HEK293T (cell line): ENCODE measurements at places on chromosomes 3 and 15.

- no peak for DNase-seq
These were observed 365 bp upstream of the PDCD6IP start for GRCh38 chr3:33798113-33798417.

DNA sequence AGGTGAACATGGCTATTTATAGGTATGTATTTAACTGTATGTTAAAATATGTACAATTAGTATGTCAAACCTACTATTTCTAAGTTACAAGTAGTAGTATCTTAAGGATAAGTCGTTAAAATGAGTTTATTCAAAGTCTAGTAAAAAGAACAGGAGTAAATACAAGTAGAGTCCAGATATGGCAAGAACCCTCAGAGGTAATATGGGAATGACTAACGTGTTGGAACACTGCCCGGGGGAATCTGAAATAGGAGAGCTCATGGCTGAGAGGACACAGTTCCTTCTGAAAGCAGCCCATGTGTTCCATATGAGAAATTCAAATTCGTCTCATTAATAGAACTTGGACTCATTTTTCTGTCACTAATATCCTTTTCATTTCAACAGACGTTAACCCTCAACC lies 158.8 kb downstream of the CLSTN2 start:
- DNase-seq, result no peak

GRCh38 chr15:44719293-44719999 lies 8.1 kb downstream of the B2M start:
- DNase-seq, result no peak

DNA sequence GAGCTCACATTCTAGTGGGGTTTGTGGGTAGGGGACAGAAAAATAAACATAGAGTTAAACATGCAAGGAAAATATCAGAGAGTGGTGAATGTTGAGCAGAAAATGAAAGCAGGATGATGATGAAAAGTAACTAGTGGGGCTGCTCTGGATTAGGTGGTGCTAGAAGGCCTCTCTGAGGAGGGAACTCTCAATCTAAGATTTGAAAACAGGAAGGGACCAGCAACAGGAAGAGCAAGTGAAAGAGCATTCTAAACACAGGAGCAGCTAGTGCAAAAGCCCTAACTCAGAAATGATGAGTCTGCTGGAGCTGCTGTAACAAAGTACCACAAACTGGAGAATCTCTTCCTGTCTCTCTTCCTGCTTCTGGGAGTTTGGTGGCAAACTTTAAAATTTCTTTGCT lies 468.6 kb upstream of the AGTR1 start:
- DNase-seq, result no peak

DNA sequence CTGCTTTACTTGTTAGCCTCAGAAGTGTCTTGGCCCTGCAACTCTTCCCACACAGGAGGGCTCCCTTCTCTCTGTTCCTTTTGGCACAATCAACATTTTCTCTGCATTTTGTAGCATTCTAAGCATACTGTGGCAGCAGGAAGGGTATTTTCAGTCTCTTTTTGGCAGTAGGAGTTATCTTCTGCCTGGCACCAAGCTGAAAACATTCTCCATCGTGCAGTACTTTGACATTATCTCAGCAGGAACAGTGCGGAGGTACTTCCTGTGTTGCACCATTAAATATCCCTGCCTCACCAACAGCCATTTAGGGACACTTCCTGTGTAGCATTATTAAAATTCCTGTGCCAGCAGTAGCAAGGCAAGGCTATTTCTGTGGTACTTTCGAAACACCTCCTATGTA lies 233.2 kb upstream of the SEMA6D start:
- no peak for DNase-seq

DNA sequence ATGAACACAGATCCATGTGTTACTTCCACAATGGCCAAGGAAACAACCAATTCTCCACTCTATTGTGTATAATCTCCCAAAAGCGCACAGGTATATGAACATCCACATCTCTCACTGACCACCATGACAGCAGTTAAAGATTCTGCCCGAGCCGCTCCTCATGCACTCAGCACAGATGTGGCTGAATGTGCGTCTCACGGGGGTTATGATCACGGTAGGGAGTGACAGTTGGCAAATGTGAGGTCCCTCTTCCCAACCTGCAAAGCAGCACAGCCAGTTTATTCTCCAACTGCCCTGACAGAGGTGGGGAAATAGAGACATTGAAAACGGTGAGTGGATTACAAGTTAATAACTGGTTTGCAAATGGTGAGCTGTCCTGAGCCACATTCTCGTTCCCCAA lies 17.6 kb downstream of the FOXP1 start:
- DNase-seq, result no peak

GRCh38 chr3:72547183-72547582 lies 301.1 kb downstream of the SHQ1 start:
- no peak for DNase-seq

DNA sequence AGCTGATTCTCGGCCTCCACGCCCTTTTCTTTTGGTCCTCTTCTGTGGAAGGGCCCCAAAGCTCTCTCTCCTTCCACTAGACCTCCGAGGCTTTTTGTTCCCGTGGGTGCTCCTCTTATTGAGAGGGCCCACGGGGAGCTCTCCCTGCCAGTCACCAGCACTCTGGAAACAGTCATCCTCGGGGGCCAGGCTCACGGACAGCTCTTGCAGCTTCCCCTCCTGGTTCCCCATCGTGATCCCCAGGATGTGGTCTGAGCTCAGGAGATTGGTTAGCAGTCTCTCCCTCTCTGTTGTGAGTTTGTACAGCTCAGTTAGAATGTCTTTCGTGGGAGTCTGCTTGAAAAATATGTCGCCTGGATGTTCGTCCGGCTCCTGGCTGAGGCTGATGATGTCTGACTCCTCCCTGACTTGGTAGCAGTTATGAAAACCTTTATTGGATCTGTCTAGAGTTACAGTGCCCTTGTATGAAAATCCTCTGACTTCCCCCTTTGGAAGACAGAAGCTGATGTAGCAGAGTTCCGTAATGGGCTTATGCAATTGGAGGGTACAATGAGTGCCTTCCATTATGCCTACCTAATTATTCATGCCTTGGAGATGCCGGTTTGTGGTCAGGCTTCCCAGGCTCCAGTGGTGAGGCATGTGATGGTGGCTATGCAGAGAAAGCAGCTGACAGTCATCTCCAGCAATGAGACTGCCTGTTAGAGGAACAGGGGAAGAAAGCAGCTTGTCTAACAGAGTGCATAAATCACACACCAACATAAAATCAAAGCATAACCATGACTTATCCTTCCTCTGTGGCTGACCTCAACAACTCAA lies 40.0 kb downstream of the FMN1 start:
- no peak for DNase-seq
